ENCODE measurements at places on chromosomes 5 and 9. TPM values are rescaled to one million over a fixed set of nuclear protein-coding genes. Genes with fewer than 3 reads are reported as not detected.

GRCh38 chr5:133356396-133356983, 255.9 kb downstream of the FSTL4 start:
- DNase-seq: no peak

GRCh38 chr5:130605234-130605633, 559.8 kb downstream of the HINT1 start:
- no peak for DNase-seq

GRCh38 chr9:136849038-136849959, at the start of gene PHPT1:
TSS of gene PHPT1 (plus strand) at chr9:136849409. CDS start at chr9:136849431, 22 bp downstream.
- DNase-seq: peak; percentile 98

DNA sequence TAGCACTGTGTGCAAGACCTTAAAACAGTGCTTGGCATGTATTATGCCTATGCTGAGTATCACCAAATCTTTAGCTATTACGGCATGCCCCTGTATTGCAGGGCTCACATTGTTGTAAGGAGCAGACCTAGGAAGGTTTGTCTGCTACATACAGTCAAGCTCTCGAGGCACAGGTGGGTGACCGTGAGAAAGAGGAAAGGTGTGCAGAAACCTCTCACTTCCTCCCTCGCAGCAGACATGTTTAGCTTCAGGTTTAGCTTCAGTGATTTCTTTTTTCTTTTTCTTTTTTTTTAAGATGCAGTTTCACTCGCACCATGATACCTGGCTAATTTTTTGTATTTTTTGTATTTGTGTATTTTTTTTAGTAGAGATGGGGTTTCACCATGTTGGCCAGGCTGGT, 275.8 kb upstream of the RIOK2 start:
- no peak for DNase-seq

DNA sequence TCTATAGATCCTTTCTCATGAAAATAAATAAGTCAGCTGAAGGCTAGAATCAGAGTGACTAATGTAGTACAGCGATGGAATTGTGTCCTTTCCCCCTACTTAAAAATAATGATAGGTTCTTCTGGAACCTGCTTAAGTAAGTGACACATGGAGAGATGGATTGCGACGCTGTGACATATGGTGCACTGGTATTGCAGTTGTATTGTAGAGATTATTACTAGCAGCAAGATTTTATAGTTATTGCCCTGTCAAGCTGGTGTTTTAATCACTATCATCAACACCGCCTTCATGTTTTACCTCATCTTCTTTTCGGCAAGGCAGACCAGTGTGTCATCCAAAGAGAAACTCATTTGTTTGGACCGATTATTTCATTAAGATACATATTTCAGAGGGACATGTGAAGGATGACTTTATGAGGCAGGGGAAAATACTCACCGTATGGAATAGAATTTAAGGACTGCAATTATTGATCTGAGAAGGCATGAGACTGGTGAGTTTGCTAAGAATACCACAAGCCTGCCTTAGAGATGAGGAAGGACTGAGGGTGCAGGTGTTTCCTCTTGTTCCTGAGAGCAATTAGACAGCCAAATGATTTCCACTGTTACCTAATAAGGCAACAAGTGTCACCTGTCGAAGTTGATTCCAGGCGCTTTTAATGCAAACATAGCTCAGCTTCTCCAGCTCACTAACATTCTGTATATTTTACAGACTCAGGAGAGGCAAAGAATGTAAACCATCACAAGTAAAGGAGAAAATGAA, 1855.5 kb downstream of the MAT2B start:
- no peak for DNase-seq

DNA sequence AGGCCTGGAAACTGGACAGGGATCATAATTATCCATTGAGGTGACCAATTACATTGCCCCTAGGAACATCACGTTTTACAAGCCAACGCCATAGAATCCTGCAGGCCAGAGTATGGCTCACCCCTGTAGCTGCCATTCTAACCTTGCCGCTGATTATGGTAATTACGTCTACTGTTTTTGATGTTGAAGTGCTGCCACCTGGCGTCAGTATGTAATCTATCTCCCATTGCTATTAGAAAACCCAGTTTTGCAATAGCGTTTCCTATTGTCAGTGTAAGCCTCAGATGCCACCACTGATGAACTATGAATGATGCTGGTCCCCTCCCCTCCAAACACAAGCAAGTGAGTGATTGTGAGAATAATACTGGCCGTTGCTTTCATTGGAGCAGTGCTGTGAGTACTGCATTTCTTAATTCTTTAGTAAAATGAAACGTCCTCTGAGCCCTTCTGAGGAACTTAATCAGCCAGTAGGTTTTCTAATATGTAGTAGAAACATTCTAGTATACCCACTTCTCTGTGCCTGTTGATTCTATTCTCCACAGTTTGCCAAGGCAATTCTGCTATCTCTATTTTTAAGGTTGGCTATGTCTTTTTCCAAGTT, 100.5 kb upstream of the NMUR2 start:
- peak; percentile 24 for DNase-seq

DNA sequence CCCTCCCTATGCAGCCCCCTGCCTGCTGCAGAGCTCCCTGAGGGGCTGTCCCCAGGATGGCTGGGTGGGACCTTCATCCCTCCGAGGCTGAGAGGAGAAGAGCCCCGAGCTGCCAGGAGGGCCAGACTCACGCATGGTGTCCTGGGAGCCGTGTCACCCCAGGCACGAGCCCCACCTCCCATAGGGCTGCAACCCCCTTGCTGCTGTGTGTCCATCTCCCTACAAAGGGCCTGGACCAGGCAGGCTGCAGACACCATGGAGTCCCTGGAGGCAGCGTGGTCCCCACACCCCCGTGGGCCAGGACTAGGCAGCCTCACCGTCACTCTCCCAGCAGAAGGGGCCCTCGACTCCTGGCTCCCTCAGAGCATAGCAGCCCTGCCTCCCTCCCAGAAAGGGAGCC, 11.2 kb upstream of the SEC16A start:
- no peak for DNase-seq

DNA sequence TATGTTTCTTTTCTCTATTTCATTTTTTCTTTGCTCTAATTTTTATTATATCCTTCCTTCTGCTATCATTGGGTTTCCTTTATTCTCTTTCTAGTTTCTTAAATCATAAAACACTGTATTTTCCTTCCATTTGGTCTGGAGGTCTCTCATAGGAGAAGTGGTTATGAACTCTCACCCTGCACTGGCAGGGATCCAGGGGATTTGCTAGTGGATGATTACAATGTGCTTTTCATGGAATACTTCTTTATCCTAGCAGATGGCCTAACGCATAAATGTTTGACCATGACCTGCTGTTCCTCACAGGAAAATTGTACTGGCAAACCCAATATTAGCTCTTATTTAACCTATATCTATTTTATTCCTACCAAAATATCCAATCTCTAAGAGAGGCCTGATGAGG, 31.5 kb upstream of the SGCD start:
- no peak for DNase-seq

GRCh38 chr5:76337953-76338451, 65.1 kb upstream of the IQGAP2 start:
- peak; percentile 68 for DNase-seq

- DNase-seq: no peak
Measured at GRCh38 chr5:108769352-108769751, 21.7 kb downstream of the FER start.

- DNase-seq: no peak
Measured at GRCh38 chr5:129096382-129096991, 1.9 kb downstream of the ISOC1 start.

DNA sequence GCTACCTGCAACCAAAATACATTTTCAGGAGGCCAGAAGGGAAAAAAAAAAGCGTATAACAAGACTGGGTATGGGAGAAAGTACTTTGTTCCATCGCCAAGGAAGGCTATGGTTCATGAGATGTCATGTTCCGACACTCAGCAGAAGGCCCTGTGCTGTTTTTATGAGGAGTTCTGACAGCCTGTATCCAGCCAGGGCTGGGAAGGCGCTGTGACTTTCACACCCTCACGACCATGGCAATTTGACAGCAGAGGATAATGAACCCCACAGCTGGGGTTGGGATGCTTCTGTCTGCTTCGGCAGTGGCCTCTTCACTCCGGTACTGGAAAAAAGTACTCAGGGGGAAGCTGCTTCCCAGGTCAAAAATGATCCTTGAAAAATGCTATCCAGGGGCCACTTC, 154.4 kb downstream of the PRELID2 start:
- no peak for DNase-seq

DNA sequence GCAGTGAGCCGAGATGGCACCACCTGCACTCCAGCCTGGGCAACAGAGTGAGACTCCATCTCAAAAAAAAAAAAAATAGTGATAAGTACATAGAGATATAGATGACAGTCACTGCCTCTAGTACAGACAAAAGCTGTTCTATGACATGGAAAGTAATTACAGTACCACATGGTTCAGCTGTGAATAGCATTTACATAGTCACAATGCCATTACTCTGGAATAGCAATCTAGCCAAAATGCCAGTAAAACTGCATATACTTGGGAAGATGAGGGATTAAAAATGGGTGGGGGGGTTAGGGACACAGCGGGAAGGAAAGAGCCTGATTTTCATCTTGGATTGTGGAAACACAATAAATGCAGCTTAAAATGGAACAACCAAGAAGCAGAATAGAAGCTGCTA, 39.4 kb upstream of the CNOT6 start:
- no peak for DNase-seq

DNA sequence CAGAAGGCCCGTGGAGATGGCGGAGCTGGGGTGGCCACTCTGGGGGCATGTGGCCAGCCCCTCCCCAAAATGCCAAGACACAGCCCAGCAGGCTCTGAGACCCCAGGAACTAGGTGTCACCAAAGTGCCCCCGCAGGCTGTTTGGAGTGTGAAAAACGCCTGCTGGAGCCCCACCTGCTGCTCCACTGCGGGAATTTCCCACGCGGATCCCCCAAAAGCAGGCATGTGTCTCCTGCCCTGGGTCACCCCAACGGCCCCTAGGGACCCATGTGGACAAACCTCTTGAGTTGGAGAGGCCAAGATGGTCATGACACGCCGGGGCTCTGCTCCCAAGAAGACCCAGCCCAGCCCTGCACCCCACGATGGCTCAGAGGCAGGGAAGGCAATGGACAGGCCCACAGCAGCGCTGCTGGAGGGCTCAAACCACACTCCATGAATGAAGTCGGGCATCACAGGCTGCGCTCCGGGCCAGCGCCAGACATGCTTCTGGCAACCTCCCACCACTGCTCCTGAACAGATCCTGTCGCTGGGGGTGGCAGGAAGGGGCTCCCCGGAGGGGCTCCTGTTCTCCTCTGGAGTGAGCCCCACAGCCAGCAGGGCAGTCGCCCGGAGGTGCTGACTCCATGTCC, 15.3 kb downstream of the NOTCH1 start:
- DNase-seq: no peak

FBXL7 gene
- total RNA-seq: 18.1 TPM

PCDHA11 gene
- total RNA-seq: not detected

NRARP gene
- 0.40 TPM for total RNA-seq

ADAMTS13 gene
- total RNA-seq: 1.6 TPM
